ENCODE measurements at places on chromosomes 2 and 18.

DNA sequence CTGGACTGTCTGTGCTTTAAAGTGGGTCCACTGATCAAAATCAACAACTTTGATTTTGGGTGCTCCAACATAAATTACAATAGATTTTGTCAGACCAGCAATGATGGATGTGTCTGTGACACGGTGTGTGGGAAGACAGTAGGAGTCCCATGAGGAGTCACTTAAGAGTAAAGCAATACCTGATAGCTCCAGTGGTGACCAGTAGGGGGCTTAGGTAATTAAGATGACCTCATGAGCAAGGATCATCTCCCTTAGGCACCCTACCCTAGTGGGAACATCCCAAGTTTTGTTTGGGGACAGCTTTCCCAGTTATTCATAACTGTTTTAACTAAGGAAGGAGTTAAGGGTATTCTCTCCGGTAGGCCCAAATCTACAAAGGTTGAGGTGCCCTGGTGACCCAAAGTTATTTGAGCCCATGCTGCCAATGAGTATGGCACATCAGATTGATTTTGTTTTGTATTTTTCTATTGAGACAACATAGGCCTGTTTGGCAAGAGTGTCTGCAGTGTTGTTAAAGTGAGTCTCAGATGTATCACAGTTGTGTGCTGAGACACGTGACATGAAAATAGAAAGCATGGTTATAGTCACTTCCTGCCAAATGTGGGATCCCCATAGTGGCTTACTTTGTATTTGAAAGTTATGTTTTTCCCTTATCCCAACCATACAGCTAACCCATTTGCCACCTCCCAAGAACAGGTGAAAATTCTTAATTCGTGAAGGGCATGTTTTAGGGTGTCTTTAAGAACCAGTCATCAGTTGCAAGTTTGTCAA, 1337.6 kb upstream of the SLC39A10 start:
- no peak for DNase-seq

GRCh38 chr18:7683753-7684152, 116.6 kb downstream of the PTPRM start:
- DNase-seq: no peak

GRCh38 chr2:230787101-230787500, 74.5 kb downstream of the CAB39 start:
- DNase-seq: no peak

DNA sequence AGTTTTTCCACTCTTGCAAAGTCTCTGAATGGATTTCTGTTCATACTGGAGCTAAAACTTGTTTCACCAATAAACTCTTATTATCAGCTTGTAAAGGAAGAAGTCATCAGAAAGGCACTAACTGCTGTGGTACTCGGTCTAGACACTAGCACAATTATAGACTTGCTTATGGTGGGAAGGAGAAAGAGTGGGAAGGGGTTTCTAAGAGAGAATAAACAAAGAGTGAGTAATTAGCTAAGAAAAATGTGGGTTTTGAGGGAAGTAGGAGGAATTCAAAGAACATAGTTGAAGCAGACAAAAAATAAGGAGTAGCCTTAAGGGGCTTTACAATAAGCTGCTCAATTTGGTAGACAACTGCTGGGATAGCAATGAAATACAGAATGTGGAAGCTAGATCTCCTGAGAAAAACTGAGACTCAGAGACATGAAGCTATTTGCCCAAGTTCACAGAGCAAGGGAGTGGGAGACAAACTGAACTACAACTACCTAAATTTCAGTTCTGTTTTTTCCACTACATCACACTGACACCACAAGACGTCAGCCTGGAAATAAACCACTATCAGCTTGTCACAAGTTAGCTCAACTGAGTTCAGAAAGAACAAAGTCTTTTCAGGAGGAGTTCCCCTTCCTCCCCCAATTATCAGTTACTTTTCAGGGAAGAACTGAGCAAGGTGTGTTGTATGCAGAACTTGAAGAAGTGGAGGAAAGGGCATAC, 59.7 kb downstream of the MAP4K3 start:
- no peak for DNase-seq

DNA sequence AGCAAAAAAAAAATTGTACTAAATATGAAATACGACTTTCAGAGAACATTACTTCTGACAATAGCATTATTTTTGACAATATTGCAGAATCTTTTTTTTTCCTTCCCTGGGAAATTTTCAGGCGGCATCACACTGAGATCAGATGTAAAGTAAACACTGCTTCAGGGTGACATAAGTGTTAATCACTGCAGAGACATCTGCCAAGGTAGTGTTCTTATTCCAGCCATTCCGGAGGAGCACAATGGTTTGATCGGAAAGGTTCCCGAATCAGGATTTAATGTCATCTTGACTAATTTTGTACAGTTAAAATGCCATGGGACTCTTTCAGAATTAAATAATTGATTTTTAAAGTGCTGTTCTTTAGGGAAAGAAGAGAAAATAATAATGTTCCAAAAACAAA, 56.7 kb upstream of the ZNF236 start:
- DNase-seq: no peak

DNA sequence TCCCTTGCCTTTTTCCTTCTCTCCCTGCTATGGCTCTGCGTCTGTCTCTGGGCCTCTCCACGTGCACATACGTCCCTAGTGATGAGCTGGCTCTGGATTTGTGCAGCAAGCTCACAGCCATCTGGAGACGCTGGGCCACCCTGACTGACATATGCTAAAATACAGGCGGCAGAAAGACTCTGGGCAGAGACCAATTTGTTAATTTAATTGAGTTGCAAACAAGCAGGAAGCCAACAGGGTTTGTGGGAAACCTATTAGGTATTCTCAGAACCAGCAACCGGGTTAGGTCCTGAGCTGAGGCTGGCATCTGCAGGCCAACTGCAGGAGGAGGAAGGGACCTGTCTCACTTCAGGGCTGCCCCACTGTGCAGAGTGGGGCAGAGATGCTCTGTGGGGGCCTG, 53.5 kb upstream of the SMAD2 start:
- DNase-seq: no peak

GRCh38 chr2:39216346-39217191, 27.2 kb downstream of the CDKL4 start:
- DNase-seq: peak; percentile 80

DNA sequence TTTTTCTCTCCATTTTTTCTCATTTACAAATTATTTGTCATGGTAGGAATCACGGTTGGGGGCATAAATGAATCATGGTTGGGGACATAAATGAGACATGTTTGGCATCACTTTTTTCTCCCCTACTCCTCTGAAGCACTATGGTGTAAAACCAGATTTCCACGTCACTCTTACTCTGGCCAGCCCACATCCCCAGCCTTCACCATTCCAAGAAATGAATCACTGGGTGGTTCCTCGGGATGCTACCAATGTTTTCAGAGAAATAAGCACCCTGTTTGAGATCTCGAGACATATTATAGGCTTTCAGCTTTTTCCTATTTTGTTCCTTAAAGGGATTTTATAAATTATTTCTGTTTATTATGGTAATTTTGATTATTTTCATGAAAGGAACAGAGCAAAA, 155.0 kb upstream of the SLC8A1 start:
- no peak for DNase-seq

GRCh38 chr2:199455545-199456382, 2.0 kb downstream of the SATB2 start:
- DNase-seq: no peak

GRCh38 chr2:68287580-68288441, 31.9 kb downstream of the CNRIP1 start:
- no peak for DNase-seq

DNA sequence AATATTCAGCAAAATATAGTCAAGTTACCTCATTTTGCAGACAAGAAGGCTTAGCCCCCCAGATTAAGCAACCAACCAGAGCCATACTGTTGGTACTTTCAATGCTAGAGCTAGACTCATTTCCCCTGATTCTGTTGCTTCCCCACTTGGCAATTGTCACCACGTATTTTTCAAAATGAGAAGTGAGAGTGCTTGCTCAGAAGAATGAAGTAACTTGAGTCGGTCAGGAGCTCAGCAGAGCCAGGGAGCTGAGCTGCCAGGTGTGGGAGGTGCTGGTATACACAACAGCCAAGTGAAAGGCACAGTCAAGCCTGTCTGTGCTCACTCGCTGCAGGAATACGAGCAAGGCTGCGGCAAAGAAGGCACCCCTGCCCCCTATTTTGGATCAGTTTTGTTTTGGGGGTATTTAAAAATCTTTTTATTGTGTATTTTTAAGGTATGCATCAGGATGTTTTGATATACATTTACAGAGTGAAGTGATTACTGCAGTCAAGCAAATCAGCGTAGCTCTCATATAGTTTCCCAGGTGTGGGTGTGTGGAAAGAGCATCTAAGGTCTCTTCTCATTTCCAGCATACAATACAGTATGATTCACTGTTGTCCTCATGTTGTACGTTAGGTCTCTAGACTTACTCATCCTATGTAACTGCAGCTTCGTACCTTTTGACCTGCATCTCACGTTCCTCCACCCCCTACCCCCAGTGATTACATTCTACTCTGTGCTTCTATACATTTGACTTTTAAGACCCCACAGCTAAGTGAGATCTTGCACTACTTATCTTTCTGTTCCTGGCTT, 62.4 kb downstream of the MRPS9 start:
- DNase-seq: no peak

- DNase-seq: no peak
Observed at GRCh38 chr2:63425079-63425416, 163.2 kb downstream of the WDPCP start.

DNA sequence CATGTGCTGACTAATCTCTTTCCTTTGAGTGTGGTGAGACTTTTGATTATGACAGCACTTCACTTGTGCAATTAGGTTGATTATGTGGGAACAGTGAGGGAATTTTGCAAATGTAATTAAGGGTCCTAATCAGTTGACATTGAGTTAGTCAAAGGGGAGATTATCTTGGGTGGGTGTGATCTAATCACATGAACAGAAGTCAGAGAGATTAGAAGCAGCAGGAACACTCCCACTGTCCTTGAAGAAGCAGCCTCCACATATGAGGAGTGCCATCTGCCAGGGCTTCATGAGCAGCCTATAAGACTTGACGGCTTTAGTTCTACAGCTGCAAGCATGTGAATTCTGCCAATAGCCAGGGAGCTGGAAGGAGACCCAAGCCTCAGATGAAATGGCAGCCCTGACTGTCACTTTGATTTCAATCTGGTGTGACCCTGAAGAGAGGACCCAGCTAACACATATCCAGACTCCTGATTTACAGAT, 89.4 kb upstream of the APCDD1 start:
- DNase-seq: no peak

DNA sequence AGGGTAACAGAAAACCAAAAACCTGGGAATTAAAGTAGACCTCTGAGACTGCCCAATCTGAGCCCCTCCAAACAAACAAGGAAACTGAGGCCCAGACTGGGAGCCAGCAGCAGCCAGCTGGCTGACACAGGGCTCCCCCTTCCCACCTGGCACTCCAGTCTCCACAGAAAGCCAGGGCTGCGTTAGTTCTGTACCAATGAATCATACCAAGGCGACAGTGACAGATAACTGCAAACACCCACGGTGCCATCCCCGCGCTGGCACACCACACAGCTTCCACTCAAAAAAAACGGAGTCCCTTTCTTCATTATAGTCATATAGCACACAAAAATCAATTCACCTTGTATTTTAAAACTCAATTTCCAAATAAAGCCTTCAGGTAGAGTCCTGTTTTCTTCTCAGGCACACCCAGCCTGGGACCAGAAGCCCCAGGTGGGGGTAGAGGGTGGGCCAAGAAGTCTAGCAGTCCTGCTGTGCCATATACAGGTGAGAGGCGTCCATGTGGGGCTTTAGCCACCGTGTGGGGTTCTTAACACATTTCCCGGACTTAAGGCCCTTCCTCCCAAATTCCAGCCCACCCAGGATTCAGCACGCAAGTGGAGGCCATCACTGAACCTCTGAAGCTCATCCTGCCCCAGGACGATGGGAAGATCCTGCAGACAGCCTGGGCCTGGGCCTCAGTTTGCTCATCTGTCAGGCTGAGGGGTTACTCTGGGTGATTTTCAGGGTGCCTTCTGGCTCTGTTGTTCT, 1.2 kb downstream of the PER2 start:
- DNase-seq: no peak

DNA sequence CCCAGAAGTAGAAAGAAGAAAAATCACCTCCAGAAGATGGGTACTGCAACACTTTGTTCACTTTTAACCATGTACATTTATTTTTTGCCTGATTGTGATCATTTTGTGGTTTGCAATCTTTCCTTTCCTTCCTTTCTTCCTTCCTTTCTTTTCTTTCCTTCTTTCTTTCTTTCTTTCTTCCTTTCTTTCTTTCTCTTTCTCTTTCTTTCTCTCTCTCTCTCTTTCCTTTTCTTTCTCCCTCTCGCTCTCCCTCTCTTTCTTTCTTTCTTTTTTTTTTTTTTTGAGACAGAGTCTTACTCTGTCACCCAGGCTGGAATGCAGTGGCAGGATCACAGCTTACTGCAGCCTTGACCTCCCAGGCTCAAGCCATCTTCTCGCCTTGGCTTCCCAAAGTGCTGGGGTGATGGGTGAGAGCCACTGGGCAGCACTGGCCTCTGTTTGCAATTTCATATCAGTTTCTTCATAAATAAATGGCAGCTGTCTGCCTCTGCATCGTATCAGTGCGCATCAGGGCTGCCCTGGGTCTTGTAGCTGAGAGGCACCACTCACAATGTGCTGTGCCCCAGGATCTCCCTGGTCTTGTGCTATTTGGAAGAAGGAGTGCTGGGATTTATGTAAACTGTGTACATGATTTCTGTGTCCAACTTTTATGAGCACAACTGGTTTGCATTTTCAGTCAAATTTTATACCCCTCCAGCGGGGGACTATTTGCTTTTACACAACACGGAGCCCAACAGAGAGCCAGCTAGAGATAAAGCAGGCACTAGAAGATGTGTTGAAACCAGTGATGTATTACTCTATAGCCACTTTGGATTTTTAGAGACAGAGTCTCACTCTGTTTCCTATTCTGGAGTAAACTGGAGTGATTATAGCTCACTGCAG, 6.9 kb upstream of the LIMS2 start:
- peak; percentile 19 for DNase-seq

DNA sequence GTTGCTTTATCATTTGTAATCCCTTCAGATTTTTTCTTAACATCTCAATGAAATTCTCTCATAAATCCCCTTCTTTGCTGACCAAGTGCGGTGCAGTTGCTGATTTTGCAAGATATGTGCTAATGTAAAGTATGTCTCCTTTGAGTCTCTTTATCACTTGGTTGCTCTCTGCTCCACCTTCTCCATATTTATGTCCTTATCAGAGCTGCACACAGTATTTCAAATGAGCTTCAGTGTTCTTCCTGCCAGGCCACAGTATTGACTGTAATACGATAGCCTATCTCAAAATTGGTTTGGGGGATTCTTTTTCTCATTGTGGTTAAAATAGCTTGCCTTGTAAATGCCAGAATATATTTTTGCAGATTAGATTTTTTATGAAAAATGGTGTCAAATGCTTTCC, 32.2 kb downstream of the MAIP1 start:
- no peak for DNase-seq

DNA sequence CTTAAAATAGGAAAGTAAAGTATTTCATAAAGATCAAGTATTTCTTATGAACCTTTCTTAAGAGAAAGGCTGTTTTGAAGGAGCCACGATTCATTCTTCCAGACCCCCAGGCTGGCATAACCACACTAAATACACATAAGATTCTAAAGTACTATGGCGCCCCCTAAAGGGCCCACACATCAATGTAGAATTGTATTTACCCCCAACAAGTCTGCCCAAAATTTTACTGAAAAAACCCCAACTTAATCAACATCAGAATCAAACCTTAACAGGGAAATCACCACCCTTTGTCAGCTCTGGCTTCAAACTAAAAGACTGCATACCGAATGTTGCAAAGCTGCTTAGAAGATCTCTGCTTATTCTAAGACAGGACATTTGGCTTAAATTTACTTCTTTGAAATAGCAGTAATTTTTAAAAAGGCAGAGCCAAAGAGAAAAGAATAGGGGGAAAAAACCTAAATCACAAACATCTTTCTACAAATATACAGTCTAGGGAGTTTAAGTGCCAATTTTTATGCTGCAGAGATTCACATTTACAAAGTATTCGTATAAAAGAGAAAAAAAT, 20.4 kb upstream of the BCL2 start:
- DNase-seq: no peak

Data from activated CD8-positive, alpha-beta memory T cell treated with anti-CD3 and anti-CD28 coated beads for 24 hours (primary cell).